NCI-H187 treated with DMSO at 0.1 percent for 48 hours (cell line): ENCODE measurements at places on chromosomes 16 and 17.

GRCh38 chr16:76446251-76446650, 169.1 kb downstream of the CNTNAP4 start:
- no peak for DNase-seq

DNA sequence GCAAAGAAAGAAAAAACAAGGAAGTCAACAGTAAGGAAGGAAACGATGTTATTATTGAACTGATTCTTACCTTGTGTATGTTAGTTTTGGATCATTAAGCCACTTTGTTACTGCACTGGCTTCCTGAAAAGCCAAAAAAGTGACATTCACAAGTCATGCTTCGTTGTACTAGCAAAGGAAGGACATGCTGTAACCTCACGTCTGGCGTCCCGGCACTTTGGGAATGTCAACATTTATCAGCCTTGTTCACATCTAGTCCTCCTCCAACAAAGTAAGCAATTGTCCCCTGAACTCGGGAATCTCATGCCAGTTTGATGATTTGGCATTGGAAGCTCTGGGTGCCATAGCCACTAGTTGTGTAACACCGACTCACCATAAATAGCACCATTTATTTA, 731 bp upstream of the MKS1 start:
- DNase-seq, result no peak

GRCh38 chr17:64938290-64938689, 19.0 kb upstream of the LRRC37A3 start:
- no peak for DNase-seq

- no peak for DNase-seq
Measured at GRCh38 chr16:88816736-88817535, 5.2 kb upstream of the APRT start.

DNA sequence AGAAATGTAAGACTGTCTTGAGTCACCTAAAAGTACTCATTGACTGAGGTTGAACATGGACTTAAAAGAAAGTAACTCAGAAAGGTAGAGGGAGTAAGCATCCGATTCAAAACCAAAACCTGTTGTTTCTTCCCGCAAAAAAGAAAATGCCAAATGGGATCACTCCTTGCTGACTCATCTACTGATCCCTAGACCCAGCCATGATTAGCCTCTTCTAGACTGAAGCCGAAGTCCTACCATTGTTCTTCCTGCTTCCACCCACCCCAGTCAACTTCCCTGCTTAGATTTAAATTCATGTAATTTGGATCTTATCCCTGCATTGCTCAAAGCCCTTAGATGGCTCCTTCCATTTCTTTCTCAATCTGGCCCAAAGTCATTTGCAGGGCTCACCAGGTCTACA, 760.5 kb upstream of the SOX9 start:
- no peak for DNase-seq
